Naive thymus-derived CD8-positive, alpha-beta T cell (primary cell): ENCODE measurements at places on chromosomes 11 and 22. TPM values are rescaled to one million over a fixed set of nuclear protein-coding genes. Genes with fewer than 3 reads are reported as not detected.

DNA sequence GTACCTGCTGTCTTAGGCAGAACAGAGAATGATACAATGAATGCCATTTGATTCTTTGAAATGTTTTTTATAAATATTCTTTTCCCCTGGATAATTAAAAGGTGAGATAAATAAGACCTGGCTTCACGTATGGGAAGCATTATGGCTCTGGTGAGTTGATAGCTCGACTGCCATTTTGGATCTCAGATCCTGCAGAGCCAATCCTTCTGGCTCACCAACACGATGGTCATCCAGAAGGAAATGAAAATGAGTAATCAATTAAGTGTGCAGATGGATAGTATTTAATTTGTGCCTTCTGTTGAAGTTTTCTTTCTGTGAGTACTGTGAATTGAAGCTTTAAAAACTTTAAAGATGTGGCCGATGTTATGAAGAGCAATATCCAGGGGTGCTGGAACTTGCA, 2.7 kb downstream of the TNRC6B start:
- H3K27me3 ChIP-seq, result no peaks in the 10 kb centered on the region
- H3K27ac ChIP-seq, result peak overlapping the region; percentile 66
- peak overlapping the region; percentile 73 for H3K4me3 ChIP-seq
- peaks cover 81% of the 10 kb centered on the region for H3K4me1 ChIP-seq
- DNase-seq, result no peak
- no peaks in the 10 kb centered on the region for H3K36me3 ChIP-seq

DNA sequence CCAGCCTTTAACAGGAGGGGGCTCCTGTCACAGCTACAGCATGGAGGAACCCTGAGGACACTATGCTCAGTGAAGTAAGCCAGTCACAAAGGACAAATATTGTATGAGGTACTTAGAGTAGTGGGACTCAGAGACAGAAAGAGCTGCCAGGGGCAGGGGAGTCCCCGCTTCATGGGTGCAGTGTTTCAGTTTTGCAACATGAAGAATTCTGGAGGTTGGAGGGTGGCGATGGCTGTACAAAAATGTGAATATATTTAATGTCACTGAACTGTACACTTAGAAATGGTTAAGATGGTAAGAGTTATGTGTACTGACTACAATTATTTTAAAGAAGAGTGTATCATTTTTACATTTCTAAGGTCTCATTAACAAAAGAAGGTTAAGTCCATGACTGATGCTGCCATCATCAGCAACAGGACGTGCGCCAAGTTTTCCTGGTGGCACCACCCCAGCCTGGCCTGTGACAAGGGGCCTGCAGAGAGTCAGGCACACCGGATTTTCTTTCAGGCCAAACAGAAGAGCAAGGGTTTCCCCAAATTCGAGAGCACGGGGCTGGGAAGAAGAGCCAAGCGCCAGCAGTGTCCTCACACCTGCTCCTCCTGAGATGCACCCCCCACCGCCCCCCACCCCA, 22.1 kb downstream of the YPEL1 start:
- no peak overlapping the region for H3K27ac ChIP-seq
- no peak for DNase-seq
- no peak overlapping the region for H3K4me3 ChIP-seq
- H3K36me3 ChIP-seq, result no peaks in the 10 kb centered on the region
- peaks cover 10% of the 10 kb centered on the region for H3K4me1 ChIP-seq

MPPED2 gene
- not detected for polyA plus RNA-seq

ZNF280A gene
- not detected for polyA plus RNA-seq

DNA sequence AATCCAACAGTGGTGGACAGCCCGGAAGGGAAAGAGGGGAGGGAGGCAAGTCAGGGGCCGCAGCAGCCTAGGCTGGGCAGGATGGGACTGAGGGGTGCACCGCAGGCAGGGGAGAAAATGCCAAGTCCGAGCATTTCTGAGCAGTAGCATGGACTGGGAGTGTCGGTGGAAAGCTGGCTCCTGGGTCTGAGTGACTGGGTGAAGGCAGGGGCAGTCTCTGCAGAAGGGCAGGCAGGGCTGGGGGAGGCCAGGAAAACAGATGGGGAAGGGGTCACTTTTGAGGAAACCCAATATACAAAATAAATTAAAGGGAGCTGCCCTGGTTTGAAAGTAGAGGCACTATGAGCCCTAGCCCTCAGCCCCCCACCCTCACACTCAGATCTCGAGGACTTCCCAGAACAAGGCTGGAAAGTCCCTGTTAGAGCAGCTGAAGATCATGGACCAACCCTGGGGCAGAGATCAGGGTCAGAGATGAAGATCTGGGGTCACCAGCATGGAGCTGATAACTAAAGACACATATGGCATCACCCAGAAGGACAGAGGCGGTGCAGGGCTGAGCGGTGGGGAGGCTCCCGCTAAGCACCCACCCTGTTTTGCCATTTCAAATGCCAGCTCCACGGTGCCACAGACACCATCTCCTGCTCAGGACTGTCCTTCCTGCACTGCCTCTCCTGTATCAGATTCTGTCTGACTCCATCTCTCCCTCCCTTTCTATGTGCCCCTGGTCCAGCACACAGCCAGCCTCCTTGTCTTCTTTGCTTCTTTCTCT, 32.4 kb upstream of the ETS1 start:
- peak overlapping the region; percentile 99 for H3K27ac ChIP-seq
- H3K4me3 ChIP-seq, result no peak overlapping the region
- H3K27me3 ChIP-seq, result no peaks in the 10 kb centered on the region
- no peak for DNase-seq
- peaks cover 82% of the 10 kb centered on the region for H3K4me1 ChIP-seq
- H3K36me3 ChIP-seq, result no peaks in the 10 kb centered on the region

- no peak for DNase-seq
- peaks cover 6% of the 10 kb centered on the region for H3K36me3 ChIP-seq
- H3K27me3 ChIP-seq, result peaks cover 85% of the 10 kb centered on the region
- peaks cover 13% of the 10 kb centered on the region for H3K4me1 ChIP-seq
Measured at GRCh38 chr11:75689863-75690609, 21.2 kb upstream of the MAP6 start.

APOBEC3F gene
- 7.0 TPM for polyA plus RNA-seq

DNA sequence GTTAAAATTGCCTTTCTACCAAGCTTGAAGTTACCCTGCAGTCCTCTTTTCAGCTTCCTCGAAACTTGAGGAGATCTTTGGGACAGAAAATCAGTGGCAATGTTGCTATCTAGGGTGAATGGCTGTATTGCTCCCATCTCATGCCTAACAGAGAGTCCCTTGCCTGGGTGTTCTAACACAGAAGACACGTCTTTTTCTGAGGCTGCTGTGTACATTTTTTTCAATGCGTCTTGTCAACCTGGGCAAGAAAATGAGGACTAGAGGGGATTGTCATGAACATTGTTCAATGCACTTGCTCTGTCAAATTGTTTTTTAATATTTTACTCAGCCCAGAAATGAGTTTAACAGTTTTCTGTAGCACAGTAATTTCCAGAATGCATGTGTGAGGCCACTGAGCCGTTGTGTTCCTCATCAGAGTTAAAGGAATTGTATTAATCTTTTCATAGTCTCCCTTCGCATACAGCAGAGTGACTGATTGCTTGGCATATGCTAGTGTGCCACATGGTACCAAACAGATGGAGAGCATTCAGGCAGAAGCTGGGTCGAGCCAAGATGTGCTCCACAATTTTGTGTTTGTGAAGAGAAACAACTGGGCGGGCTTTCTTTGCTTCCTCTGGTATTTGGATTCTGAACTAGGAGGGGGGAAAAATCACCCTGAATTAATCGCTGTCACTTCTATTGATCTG, 86.0 kb downstream of the CASP12 start:
- H3K36me3 ChIP-seq, result no peaks in the 10 kb centered on the region
- H3K27ac ChIP-seq, result no peak overlapping the region
- no peaks in the 10 kb centered on the region for H3K27me3 ChIP-seq
- H3K4me3 ChIP-seq, result no peak overlapping the region
- H3K4me1 ChIP-seq, result no peaks in the 10 kb centered on the region

DNA sequence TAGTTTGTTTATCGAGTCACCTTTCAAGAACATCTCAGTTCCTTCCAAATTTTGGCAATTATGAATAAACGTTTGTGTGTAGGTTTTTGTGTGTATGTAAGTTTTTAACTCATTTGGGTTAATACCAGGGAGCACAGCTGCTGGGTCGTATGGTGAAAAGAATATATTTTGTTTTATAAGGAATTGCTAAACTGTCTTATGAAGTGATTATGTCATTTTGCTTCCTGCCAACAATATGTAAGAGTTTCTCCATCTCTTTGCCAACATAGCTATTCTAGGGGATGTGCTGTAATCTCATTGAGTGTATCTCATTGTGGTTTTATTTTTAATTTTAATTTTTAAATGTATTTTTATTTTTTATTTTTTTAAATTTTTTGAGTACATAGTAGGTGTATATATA, 27.3 kb downstream of the BCL2L13 start:
- H3K27ac ChIP-seq, result no peak overlapping the region
- DNase-seq, result no peak
- peaks cover 8% of the 10 kb centered on the region for H3K4me1 ChIP-seq
- H3K27me3 ChIP-seq, result no peaks in the 10 kb centered on the region
- H3K36me3 ChIP-seq, result peaks cover 69% of the 10 kb centered on the region

SPTBN2 gene
- polyA plus RNA-seq, result 0.04 TPM

GRCh38 chr22:36356708-36357624, 30.8 kb downstream of the MYH9 start:
- H3K4me3 ChIP-seq, result peak overlapping the region; percentile 84
- H3K4me1 ChIP-seq, result peaks cover 100% of the 10 kb centered on the region
- no peaks in the 10 kb centered on the region for H3K27me3 ChIP-seq

CFAP300 gene
- polyA plus RNA-seq, result not detected

PHOX2A gene
- not detected for polyA plus RNA-seq

DNA sequence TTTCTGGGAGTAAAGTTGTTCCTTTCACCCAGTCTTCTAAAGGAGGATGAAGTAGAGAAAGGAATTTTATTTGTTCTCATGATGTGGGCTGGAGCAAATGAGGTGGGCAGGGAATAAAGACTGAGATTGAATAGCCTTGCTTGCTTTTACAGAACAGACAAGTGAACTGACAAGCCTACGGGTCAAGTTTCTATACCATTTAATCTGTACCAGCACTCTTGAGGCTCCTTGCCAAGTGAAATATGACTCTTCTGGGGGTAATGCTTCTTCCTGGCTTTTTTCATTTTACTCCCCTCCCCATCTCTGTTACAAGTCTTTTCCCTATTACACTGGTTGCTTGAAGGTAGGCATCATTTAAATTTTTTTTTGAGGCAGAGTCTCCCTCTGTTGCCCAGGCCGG, 54.8 kb downstream of the CSTPP1 start:
- H3K27ac ChIP-seq, result no peak overlapping the region
- no peak overlapping the region for H3K4me3 ChIP-seq
- no peaks in the 10 kb centered on the region for H3K4me1 ChIP-seq
- peaks cover 52% of the 10 kb centered on the region for H3K36me3 ChIP-seq
- no peak for DNase-seq

DNA sequence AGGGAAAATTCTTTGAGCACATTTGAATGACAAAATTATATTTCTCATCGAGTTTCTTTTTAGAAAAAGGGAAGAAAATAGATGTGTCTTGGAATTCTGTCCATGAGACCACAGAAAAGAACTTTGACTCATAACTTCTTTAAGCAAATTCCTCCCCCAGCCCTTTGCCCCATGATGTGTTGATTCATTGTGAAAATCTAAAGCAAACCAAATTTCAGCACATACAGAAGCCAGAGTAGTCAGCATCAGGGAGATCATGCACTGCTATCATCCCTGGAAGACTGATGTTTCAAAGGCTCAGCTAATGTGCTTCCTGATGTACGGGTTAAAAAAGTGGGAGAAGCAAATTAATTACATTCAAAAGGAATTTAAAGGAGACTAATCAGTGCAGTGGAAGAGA, 159.7 kb downstream of the FAT3 start:
- H3K27me3 ChIP-seq, result peaks cover 6% of the 10 kb centered on the region
- DNase-seq, result no peak
- no peaks in the 10 kb centered on the region for H3K4me1 ChIP-seq
- no peak overlapping the region for H3K27ac ChIP-seq
- no peak overlapping the region for H3K4me3 ChIP-seq

LRP4 gene
- polyA plus RNA-seq, result not detected

ANGPTL5 gene
- not detected for polyA plus RNA-seq

GRCh38 chr11:112588252-112588694, 327.6 kb upstream of the PLET1 start:
- no peaks in the 10 kb centered on the region for H3K36me3 ChIP-seq
- DNase-seq, result peak; percentile 45
- H3K4me1 ChIP-seq, result peaks cover 1% of the 10 kb centered on the region
- no peak overlapping the region for H3K27ac ChIP-seq
- peaks cover 4% of the 10 kb centered on the region for H3K27me3 ChIP-seq

NAALAD2 gene
- polyA plus RNA-seq, result not detected

GRCh38 chr22:30675436-30675835, 7.8 kb upstream of the DUSP18 start:
- no peak overlapping the region for H3K27ac ChIP-seq
- H3K4me3 ChIP-seq, result no peak overlapping the region
- no peaks in the 10 kb centered on the region for H3K4me1 ChIP-seq

GAL3ST3 gene
- polyA plus RNA-seq, result 0.27 TPM

DAGLA gene
- not detected for polyA plus RNA-seq

- no peak for DNase-seq
- H3K4me3 ChIP-seq, result no peak overlapping the region
- no peaks in the 10 kb centered on the region for H3K36me3 ChIP-seq
- H3K4me1 ChIP-seq, result no peaks in the 10 kb centered on the region
Measured at GRCh38 chr11:92867913-92868619, 101.4 kb upstream of the MTNR1B start.

DNA sequence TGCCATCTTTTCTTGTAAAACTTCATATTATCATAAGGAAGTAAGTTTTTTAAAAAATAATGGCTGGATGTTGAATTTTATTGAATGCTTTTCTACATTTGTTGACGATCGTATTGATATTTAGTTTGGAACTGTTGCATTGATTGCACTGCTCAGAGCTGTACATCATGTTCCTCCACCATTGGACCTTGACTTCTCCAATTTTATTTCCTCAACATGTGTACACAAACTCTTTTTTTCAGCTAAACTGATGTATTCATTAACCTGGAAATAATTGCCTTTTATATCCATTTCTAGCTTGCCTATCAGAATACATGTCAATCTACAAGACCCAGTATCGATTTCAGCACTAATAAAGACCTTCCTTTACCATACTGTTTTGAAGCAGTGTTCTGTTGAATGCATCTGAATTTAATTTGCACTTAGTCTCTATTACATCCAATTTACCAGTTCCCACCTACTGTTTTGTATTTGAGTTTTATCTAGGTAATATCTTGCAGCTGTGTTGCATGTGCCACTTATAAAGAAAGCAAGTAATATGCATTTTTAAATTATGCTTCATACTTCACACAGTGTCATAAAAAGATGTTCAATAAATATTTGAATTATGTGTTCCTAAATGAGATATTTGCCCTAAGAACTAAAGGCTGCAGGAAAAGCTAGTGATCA, 5.5 kb downstream of the CEP57 start:
- no peak overlapping the region for H3K4me3 ChIP-seq
- peaks cover 54% of the 10 kb centered on the region for H3K4me1 ChIP-seq
- peaks cover 27% of the 10 kb centered on the region for H3K36me3 ChIP-seq
- peak overlapping the region; percentile 5 for H3K27ac ChIP-seq

DNA sequence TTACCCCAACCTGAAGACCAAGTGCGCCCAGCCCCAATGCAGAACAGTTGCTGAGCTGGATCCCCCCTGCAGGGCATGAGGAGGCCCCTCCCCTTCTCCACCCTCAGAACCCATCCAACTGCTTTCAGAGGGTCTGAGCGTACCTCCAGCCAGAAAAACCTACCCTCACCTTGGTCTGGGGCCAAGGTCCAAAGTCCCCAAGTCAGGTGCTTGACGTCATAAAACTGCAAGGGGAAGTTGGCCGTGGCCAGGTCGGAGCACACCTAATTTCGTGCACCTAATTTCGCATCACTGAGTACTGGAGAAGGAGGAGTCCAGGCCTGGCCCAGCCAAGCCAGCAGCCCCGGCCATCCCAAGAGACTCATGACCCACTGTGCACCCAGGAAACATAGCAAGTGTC, 289.8 kb downstream of the CTTN start:
- no peak for DNase-seq
- H3K27me3 ChIP-seq, result peaks cover 17% of the 10 kb centered on the region
- H3K4me3 ChIP-seq, result no peak overlapping the region
- H3K4me1 ChIP-seq, result peaks cover 2% of the 10 kb centered on the region
- no peaks in the 10 kb centered on the region for H3K36me3 ChIP-seq
